Hematopoietic multipotent progenitor cell treated with erythropoietin and hydrocortisone succinate and interleukin-3 and kit ligand, for 8 days (in vitro differentiated cells): ENCODE measurements at places on chromosomes 5 and 9.

- no peak for DNase-seq
Measured at GRCh38 chr9:93297659-93298497, 113.9 kb downstream of the WNK2 start.

- no peak for DNase-seq
Measured at GRCh38 chr5:1948663-1949191, 66.0 kb upstream of the IRX4 start.

DNA sequence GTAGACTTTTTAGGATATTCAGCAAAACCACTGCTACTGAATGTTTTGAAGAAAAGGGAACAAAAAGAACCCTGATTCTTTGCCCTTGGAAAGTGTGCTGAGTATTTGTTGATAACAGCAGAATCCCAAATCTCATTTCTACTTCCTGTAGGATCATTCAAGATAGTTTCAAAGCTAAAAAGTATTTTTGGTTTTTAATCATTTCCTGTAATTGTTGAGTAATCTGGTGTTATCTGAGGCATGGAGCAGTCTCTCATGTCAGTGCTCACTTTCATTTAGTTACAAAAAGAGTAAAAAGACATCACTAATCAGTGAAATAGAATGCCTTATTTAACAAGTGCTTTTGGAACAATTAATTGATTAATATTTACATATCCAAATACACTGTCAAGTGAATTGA lies 56.1 kb downstream of the ITGA2 start:
- no peak for DNase-seq

GRCh38 chr9:116057371-116057770 lies 96.2 kb upstream of the PAPPA start:
- DNase-seq, result no peak

DNA sequence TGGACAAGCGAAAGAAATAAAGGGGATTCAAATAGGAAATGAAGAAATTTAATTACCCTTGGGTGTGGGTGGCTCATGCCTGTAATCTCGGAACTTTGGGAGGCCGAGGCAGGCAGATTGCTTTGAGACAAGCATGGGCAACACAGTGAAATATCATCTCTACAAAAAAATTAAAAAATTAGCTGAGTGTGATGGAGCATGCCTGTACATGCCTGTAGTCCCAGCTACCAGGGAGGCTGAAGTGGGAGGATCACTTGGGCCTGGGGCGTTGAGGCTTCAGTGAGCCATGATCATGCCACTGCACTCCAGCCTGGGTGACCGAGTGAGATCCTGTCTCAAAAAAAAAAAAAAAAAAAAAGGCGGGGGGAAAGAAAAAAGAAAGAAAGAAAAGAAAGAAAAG lies 4.0 kb upstream of the RCL1 start:
- no peak for DNase-seq

GRCh38 chr5:82406205-82406773 lies 128.1 kb upstream of the RPS23 start:
- DNase-seq, result no peak

GRCh38 chr9:117783828-117784227 lies 79.6 kb downstream of the TLR4 start:
- no peak for DNase-seq
